ENCODE measurements at places on chromosomes 16 and 17. TPM values are rescaled to one million over a fixed set of nuclear protein-coding genes. Genes with fewer than 3 reads are reported as not detected.

Gene DNAAF8
- 0.30 TPM for total RNA-seq

Gene CSH1
- not detected for total RNA-seq

Gene RNF222
- total RNA-seq = not detected

Gene RCVRN
- not detected for total RNA-seq

Gene C16orf74
- total RNA-seq = 6.1 TPM

Gene RNF43
- not detected for total RNA-seq

Gene SUPT6H
- 17.8 TPM for total RNA-seq

Gene KRT28
- total RNA-seq = not detected

Gene SMIM36
- not detected for total RNA-seq

Gene PRDM7
- total RNA-seq = not detected

Gene PRRT2
- total RNA-seq = 0.67 TPM

Gene SLC6A4
- not detected for total RNA-seq

Gene STH
- total RNA-seq = not detected

Gene HOXB13
- not detected for total RNA-seq

Gene C1QTNF1
- total RNA-seq = 18.9 TPM

Gene MRM1
- 9.4 TPM for total RNA-seq

Gene KPNB1
- total RNA-seq = 280 TPM

Gene ENO3
- 0.74 TPM for total RNA-seq

Gene CACNA1H
- 0.59 TPM for total RNA-seq

Gene TAT
- total RNA-seq = not detected

Gene PIRT
- total RNA-seq = not detected

Gene GRB7
- total RNA-seq = 0.84 TPM

Gene GUCY2D
- not detected for total RNA-seq

Gene TMEM235
- not detected for total RNA-seq

Gene PCGF2
- total RNA-seq = 2.9 TPM

Gene PIK3R6
- not detected for total RNA-seq

Gene CFAP97D1
- total RNA-seq = not detected

Gene ITGB4
- total RNA-seq = under 0.01 TPM

Gene EFNB3
- total RNA-seq = 0.67 TPM

Gene YWHAE
- 1,104 TPM for total RNA-seq

Gene TBC1D16
- 22.7 TPM for total RNA-seq

Gene C17orf50
- not detected for total RNA-seq
